ENCODE measurements at places on chromosomes 16 and 17.
A peak's percentile ranks its signal among the peaks of the same experiment; 100 is the strongest.

- DNase-seq = peak; percentile 76
Measured at GRCh38 chr17:27247071-27247957, 46.6 kb upstream of the WSB1 start.

DNA sequence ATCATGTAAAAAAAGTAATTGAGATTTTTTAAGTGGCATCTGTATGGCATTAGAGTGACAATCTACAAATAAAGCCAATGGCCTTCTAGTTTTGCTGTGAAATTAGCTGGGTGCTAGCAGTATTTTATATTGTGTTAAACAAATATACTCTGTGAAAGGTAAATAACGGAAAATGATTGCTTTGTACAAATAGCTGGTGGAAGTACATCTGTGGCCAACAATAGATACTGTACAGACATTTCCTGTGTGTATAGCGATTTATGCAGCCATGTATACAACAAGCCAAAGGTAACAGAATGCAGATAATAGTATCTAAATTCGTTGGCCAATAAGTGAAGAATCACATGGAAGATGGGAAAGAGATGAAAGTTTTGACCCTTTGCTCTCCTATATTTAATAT lies 26.6 kb downstream of the IQCK start:
- no peak for DNase-seq

DNA sequence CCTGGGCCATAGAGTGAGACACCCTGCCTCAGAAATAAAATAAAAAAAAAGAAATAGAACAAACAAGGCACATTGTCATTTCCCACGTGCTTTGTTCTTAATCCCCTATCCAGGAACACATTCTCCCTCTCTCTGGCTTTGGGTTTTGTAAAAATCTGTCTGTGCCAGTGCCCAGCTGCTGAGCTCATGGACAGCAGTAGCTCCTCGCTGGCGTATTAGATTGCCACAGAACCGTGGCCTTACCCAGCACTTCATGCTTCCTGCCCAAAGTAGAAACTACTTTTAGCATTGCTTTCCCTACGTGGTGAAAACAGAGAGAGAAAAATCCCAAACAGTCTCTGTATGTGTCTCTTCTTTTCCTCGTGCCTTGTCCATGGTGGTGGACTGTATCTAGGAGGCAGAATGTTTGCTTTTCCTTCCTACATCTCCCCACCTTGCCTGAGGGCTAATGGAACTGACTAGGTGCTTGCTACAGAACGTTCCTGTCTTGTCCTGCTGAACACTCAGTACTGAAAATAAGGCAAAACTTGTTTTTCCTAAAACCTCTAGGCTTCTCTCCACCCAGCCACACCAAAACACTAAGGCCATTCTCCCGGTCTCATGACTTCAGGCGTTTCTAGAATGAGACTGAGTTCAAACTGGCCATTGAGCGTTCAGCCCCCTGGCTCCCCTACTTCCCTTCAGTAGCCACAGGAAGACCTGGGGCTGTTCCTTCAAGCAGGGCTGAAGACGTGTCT lies 26.1 kb downstream of the MNT start:
- no peak for DNase-seq

DNA sequence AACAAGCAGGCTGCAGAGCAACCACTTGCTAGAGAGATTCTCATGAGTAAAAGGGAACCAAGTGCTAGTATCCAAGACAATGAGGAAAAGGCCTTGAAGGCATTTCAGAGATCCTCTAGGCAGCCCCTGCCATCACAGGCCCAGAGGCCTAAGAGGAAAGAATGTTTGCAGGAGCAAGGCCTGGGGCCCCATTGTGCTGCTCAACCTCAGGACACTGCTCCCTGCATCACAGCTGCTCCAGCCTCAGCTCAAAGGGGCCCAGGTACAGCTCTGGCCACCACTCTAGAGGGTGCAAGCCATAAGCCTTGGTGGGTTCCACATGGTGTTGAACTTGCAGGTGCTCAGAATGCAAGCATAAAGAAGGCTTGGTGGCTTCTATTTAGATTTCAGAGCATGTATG lies 243.0 kb upstream of the RPL38 start:
- no peak for DNase-seq

DNA sequence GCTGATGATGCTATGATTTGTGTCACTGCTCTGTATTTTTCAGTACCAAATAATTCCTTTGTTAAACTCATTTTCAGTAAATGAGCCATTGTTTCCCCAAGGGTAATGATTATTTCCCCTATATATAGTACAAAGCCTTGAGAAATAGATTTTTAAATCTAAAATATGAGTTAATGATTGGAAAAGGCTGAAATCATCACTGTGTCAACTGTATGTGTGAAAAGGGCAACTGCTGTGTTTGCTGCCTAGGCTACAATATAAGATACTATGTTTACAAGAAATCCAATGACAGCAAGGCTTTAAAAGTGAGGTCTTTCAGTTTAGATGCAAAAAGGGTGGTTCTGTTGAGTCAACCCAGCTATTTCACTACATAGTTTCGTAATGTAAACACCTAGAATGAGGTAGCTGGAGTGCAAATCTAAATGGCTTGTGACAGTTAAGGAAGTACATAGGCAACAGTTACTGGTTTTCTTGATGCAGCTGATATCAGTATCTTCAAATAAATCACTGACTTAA lies 15.3 kb downstream of the NLK start:
- DNase-seq = no peak

DNA sequence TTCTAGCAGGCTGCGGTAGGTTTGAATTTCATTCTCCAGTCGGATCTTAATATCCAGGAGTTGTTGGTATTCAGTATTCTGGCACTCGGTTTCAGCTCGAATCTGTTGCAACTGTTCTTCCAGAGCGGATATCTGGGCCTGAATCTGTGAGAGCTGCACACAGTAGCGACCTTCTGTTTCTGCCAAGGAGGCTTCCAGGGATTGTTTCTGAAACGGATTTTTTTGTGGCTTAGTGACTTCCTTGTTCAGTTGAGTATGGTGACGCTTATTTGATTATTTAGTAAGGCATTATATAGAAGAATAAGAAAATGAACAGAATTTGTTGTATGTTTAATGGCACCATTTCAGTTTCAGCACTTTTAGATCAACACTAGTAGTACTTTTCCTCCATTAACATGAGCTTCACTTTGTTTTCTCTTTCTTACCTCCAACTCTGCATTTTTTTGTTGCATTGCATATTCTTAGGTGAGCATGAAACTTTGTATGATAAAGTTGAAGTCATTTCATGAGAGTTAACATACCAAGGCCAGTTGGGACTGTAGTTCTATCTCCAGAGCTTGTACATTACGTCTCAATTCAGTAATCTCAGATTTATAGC lies 2.8 kb downstream of the KRT10 start:
- no peak for DNase-seq

DNA sequence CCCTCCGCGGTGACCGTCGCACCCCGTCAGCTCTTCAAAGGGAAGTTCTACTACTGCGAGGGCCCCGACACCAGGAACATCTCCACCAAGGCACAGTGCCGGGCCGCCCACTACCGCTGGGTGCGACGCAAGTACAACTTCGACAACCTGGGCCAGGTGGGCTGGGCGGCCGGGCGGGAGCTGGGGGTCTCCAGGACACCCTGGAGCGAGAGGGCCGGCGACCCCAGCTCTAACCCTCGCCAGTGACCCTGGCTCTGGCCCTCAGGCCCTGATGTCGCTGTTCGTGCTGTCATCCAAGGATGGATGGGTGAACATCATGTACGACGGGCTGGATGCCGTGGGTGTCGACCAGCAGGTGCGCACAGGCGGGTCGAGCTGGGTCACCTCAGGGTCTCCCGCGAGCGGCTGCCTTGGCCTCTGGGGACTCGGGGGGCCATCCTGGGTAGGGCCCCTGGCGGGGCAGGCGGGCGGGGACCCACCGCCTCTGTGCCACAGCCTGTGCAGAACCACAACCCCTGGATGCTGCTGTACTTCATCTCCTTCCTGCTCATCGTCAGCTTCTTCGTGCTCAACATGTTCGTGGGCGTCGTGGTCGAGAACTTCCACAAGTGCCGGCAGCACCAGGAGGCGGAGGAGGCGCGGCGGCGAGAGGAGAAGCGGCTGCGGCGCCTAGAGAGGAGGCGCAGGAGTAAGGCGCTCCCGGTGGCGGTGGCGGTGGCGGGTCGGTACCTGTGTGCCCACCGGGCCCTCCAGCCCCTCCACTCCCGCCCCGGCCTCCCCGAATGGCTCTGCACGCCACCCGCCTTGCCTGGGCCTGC lies 13.4 kb downstream of the TPSG1 start:
- no peak for DNase-seq

- no peak for DNase-seq
Measured at GRCh38 chr16:2296661-2297505, 29.0 kb upstream of the RNPS1 start.

DNA sequence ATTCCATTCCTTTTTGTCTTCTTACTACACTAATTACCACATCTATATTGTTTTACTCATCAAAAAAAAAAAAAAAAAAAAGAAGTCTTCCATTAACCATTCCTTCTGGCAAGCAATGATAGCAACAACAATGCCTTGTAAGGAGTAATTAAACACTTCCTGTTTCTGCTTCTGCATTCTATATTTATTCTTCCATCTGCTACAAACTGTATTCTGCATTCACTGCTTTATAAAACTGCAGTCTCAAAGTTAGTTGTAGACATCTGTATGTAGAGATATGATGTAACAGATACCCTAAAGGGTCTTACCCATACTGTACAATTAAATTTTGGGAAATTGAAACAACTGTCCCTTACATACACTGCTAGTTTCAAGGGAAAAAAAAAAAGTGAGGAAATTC lies 28.7 kb upstream of the ABCA6 start:
- no peak for DNase-seq

DNA sequence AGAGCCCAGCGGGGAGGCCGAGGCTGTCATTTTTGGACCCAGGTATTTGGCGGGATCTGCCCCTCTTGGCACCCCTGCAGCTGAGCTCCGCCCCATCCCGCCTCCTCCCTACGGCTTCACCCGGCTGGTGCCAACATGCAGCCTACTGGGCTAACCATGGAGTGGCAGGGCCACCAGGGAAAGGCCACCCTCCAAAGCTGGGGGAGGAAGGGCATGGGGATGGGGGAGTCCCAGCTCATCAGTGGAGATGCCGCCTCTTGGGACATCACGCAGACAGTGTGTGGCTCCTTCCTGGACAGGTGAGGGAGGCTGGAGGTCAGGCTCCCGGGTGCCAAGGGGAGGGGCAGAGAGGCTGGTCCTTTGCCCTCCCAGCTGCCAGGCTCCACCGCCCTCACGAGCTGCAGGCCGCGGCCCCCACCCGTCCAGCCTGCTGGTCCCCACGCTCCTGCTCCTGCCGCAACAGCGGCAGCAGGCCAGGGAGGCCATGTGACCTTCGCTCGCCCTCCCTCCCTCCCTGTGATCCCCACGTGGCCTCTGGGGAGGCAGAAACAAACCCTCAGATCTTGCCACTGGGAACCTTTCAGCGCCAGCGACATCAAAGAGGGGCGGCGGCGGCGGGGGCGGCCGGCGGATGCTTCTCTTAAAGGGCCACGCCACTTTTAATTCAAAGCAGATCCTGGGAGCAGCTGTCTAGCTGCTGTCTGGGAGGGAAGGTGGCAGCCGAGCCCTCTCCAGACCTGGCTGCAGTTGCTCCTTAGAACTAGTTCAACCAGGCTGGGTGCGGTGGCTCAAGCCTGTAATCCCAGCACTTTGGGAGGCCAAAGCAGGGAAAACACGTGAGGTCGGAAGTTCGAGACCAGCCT lies 6.8 kb upstream of the NOTUM start:
- no peak for DNase-seq

Data from T1000 (cell line).